ENCODE measurements at places on chromosomes 11 and 22.

GRCh38 chr11:7555052-7555699 is 41.4 kb downstream of the PPFIBP2 start:
- DNase-seq = no peak

DNA sequence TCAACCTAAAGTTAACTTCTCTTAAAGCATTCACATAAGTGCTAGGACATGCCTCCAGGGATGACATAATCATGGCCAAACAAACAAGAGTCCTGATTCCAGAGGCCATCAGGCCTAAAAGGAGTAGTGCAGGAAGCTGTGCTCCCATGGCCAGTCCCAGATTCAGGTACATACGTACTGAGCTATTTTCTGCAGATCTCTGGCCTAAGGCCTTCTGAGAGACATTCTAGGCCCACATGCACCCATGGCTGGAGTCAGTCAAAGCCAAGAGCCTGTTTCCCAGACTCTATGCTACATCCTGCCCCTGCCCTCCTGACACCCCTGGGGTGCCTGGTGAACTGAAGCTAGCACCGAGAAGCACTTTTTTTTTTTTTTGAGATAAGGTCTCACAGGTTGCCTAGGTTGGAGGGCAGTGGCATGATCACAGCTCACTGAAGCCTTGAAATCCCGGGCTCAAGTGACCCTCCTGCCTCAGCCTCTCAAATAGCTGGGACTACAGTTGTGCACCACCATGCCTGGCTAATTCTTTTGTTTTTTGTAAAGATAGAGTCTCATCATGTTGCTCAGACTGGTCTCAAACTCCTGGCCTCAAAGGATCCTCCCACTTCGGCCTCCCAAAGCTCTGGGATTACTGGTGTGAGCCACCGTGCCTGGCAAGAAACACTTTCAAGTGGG is 553 bp downstream of the CD3D start:
- DNase-seq = peak; percentile 24

GRCh38 chr11:12717851-12718291 is 43.6 kb downstream of the TEAD1 start:
- DNase-seq = peak; percentile 86

DNA sequence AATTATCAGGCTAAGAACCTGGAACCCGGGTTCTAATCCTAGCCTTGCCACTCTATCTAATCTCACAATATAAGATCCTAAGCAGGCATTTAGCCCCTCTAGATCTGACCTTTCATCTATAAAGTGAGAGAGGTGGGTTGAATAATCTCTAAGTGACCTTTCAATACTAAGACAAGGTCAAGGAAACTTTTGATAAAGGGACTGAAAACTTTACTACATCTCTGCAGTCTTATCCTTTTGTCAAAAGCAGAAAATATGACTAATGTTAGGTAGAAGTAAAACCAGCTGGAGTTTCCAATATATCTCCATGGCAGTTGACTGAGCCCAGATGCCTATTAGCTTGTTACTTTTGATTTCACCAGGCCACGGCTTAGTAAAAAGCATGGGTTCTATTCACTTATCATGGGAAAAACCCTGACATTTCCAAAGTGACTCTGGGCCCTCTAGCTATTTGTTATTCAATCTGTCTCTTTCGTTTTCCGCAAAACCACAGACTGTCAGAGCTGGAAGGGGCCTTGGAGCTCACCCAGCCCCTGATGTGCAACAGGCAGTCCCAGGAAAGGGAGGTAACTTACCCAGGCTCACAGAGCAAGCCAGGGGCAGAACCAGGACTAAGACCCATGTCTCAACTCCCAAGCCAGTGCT is 75.8 kb downstream of the RAB30 start:
- no peak for DNase-seq
